ENCODE measurements at places on chromosomes 7 and 10. TPM values are rescaled to one million over a fixed set of nuclear protein-coding genes. Genes with fewer than 3 reads are reported as not detected.

Gene PON3
- 0.32 TPM for total RNA-seq

Gene CCDC136
- total RNA-seq = 1.6 TPM

Gene MMD2
- not detected for total RNA-seq

Gene OR2A42
- total RNA-seq = not detected

Gene CC2D2B
- total RNA-seq = 0.32 TPM

Gene KDM7A
- total RNA-seq = 3.2 TPM

Gene TNKS2
- 58.1 TPM for total RNA-seq

Gene TMEM273
- 9.7 TPM for total RNA-seq

Gene EPO
- not detected for total RNA-seq

Gene TMEM229A
- total RNA-seq = not detected

Gene AEBP1
- total RNA-seq = 4.7 TPM

Gene GNAT3
- not detected for total RNA-seq

Gene TEX36
- not detected for total RNA-seq

Gene ANXA8
- not detected for total RNA-seq
